ENCODE measurements at places on chromosomes 3 and 15. TPM values are rescaled to one million over a fixed set of nuclear protein-coding genes. Genes with fewer than 3 reads are reported as not detected.

INAFM2 gene
- total RNA-seq, result 22.8 TPM

TMEM40 gene
- total RNA-seq, result not detected

ZNF80 gene
- total RNA-seq, result 0.21 TPM

MME gene
- total RNA-seq, result not detected

POTEB2 gene
- total RNA-seq, result not detected

LRRFIP2 gene
- total RNA-seq, result 23.3 TPM

GOLGA6L7 gene
- not detected for total RNA-seq

KNG1 gene
- total RNA-seq, result not detected

ISL2 gene
- 0.89 TPM for total RNA-seq

PRSS50 gene
- not detected for total RNA-seq

SLC9C1 gene
- not detected for total RNA-seq

ZCWPW2 gene
- not detected for total RNA-seq

BNC1 gene
- not detected for total RNA-seq

USP3 gene
- total RNA-seq, result 46.7 TPM

PAQR5 gene
- not detected for total RNA-seq

UROC1 gene
- total RNA-seq, result not detected

ZNF662 gene
- 0.12 TPM for total RNA-seq

TNNC1 gene
- total RNA-seq, result 1.5 TPM

SKOR1 gene
- total RNA-seq, result 0.09 TPM

GRK7 gene
- total RNA-seq, result not detected

TMC3 gene
- not detected for total RNA-seq

CPNE9 gene
- 0.17 TPM for total RNA-seq

IQCF5 gene
- not detected for total RNA-seq

VWA5B2 gene
- total RNA-seq, result not detected

HRG gene
- total RNA-seq, result not detected

STXBP5L gene
- total RNA-seq, result not detected

CD86 gene
- total RNA-seq, result 1.4 TPM

HEG1 gene
- 40.8 TPM for total RNA-seq

BCHE gene
- total RNA-seq, result not detected

SLC15A2 gene
- 0.95 TPM for total RNA-seq

EFHB gene
- total RNA-seq, result 0.44 TPM

SPTSSB gene
- total RNA-seq, result not detected
